Right kidney (tissue), 9 donors: ENCODE measurements at places on chromosomes 11 and 22.

DNA sequence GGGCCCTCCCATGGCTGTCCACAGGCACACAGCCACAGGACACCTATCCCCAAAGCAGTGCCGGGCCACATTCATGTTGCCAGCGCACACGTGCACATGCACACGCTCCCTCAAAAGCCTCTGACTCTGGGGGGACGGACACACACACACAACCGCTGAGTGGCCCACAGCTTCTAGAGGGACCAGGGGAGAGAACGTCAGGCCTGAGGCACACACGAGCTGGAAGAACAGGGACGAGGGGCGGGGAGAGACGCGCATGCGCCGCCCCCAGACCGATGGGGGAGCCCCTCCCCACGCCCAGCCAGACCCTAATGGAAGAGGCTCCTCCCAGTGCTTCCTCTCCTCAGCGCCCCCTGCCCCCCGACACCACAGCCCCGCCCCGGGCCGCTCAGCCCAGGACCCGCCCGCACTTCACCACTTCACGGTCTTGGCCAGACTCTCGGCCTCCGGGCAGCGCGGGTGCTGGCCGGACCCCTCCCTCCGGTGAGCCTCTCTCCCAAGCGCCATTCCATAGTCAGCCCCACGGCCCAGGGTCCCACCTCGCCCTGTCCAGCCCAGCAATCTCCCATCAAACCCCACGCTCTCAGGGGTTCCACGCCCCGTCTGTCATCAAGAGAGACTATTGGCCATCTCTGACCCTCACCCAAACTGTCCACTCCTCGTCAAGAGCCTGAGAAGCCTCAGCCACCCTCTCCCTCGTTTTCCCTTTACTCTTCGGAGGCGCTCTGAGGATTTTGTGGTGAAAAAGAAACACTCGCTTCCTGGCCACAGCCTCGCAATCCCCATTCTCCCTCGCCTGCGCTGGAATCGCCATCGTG, 11.7 kb downstream of the NRXN2 start:
- peak; percentile 46 for DNase-seq

DNA sequence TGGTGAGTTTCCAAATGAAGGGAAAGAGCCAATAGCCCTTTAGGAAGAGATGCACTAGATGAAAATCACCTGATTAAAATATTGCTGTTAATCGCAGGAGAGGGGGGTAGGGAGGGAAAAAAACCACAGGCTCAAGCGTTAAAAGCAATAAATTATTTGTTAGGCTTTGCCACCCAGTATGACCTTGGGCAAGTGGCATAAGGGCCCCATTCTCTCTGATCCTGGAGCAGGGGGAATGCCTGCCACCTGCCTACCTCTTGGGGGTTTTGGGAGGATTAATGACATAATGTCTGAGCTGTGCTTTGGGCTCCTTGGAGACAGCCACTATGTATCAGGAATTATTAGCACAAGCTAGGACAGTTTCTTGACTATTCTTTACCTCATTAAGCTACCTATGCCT, 80.0 kb downstream of the ZNRF3 start:
- DNase-seq, result no peak

- DNase-seq, result no peak
These were observed 895.6 kb upstream of the ANO3 start for GRCh38 chr11:25436326-25436725.

DNA sequence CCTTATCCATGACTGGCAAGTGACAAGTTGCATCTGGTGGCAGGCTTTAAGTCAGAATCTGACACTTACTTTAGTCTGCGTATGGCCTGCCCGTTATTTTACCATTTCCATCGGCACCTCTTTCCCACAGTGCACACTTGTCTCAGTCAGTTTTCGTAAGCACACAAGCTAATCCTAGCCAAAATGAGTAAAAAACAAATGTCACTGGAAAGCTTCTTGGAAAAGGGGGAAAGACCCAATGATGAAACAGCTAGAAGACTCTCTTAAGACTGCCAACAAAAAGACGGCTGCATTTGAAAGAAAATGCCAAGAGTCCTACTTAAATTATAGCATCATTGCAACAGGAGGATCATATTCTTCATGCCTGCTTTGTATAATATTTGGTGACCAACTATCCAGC, 457.9 kb upstream of the ISX start:
- no peak for DNase-seq

DNA sequence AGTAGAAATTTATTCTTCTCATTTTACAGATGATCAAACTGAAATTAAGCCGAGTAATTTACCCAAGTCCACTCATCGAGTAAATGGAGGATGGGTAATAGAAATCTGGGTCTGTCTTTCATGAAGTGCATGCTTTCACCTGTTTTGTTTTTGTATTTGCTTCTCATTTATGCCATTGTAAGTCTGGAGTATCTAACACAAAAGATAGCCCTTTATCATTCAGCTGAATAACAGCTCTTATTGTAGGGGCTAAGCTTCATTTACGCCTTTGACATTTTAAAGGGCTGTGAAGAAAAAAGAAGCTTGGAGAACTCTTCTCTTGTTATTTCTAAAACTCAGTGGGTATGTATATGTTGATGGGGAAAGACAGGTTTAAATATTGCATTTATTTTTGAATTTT, 1196.2 kb upstream of the TENM4 start:
- DNase-seq, result no peak

- DNase-seq, result no peak
These were observed 244.5 kb upstream of the POU2AF2 start for GRCh38 chr11:111001081-111001430.

DNA sequence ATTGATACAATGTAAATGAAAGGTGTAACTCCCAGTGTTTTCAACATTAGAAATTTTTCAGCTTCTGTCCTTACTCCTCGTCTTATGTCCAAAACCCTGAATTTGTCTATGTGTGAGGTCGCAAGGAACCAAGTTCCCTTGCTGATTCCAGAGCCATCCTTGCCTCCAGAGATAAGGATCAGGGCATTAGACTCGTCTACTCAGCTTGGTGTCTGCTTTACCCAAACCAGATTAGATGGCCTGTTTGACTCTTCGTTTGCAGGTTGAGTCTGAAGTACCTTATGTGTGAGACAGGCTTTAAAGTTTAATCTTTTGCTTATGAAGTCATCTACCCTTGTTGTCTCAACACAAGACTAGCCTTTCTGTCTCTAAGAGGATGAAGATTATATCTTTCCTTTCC, 55.6 kb downstream of the SPECC1L start:
- no peak for DNase-seq

DNA sequence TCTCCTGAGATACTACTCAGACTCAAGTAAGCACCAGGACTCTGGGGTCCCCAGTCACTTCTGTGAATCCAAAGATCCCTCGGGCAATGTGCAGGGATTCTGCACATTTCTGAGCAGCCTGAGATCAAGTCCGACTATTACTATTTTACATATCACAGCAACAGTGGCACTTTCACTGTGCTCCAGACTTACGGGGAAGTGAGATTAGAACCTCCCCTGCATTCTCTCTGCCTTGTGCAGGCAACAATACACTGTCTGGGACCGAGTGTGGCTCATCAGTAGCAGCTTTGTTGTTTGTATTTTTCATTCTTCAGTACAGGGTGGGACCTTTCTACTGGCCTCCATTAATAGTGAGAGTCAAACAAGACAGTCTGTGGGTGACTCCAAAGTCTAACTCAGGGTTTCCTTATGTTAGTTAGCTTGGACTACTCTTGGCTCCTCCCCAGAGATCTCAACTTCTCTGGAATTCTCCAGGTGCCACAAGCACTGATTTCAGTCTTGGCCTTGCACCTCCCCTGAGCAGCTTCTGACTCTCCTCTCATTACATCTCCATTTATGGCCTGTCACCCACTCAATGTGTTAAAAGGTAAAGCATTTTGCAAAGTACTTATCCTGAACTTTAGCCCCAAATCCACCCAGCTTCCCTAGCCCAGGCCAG, 76.2 kb upstream of the TOP3B start:
- no peak for DNase-seq

- DNase-seq, result peak; percentile 85
These were observed 935 bp downstream of the QSER1 start for GRCh38 chr11:32893343-32894148.

GRCh38 chr11:67270256-67271204, 4.3 kb downstream of the GRK2 start:
- peak; percentile 61 for DNase-seq

DNA sequence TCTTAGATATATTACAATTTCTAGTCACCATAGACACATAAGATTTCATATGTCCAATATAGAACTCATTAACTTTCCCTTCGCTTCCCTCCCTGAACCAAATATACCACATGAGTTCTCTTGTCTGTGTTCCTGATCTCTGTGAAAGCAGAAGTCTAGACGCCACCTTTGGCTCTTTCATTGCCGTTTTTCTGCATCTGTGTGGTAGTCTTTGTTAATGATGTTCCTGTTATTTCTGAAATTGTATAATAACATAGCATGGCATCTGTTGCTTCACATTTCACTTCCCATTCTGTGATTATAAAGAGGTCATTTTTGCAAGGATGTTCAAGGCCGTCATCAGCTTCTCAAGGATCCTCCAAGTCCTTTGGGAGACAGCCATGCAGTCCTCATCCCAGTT, 58.5 kb downstream of the NCAM1 start:
- DNase-seq, result no peak
